ENCODE measurements at places on chromosomes 4 and X.

DNA sequence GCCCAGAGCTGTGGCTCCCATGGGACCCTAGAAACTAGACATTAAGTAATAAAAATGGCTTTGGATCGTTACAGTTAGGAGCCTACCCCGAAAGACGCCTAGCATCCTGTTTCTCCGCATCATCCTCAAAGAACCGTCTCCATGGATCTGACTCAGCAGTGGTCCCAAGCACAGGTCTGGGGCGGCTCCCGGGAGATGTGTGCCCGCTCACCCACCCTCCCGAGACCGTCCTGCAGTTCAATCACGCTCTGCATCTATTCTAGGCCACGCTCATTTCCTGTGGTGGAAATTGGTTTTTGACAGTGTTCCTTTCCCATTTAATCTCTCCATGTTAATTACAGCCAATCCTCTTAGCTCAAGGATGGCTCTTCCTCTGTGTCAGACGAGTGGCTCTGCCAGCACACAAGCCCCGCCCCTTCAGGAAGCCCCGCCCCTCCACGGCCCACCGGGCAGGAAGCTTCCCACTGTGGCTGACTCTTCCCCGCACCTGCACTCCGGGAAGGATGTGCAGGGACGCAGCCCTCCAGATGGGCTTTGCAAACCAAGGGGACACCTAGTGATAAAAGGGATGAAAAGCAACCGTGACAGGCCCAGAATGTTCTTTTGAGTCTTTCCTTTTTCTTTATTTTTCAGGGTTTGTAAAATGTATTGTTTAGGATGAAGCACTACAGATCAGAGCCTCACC lies 34.5 kb upstream of the HELT start:
- DNase-seq, result no peak

DNA sequence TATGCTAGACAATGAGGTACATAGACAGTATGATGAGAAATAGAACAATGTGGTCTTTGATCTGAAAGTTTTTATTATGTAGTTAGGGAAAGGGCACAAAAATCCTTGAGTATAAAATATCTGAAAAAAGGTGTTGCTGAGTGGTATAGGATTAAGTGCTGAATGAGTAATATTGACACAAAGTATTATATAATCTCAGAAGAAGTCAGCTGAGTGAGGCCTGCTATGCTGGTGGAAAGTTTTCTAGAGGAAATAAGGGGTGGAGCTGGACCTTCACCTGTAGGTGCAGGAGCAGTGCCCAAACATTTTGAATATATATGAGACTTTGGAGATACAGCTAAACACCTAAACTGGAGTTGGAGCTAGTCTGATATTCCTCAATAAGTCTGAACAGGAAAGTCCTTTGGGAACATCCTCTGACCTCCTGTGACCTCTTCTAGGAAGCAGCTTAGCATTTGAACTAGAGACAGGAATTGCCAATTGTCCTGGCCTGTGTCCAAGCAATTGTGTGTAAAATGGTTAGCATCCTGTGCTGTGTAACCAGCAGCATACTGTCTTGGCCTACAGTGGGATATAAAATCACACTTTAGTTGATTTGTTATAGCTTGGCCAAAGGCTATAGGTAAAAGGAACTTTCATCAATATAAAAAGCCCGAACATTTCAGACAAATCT lies 285.3 kb downstream of the ANKRD50 start:
- DNase-seq, result no peak

DNA sequence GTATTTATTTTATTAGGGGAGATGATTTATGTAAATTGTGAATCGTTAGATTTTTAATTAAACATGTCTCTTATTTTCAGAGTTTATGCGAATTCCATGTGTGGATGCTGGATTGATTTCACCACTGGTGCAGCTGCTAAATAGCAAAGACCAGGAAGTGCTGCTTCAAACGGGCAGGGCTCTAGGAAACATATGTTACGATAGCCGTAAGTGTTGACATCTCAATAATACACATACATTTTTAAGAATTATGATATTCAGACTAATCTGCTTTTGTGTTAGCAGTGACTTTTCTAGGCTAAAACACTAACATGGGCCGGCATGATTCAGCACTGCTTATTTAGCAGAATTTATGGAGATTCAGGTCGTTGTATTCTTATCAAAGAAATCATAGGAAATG lies 91.2 kb downstream of the RAP1GDS1 start:
- no peak for DNase-seq

- DNase-seq, result no peak
Measured at GRCh38 chr4:41505161-41505661, 32.7 kb upstream of the LIMCH1 start.

DNA sequence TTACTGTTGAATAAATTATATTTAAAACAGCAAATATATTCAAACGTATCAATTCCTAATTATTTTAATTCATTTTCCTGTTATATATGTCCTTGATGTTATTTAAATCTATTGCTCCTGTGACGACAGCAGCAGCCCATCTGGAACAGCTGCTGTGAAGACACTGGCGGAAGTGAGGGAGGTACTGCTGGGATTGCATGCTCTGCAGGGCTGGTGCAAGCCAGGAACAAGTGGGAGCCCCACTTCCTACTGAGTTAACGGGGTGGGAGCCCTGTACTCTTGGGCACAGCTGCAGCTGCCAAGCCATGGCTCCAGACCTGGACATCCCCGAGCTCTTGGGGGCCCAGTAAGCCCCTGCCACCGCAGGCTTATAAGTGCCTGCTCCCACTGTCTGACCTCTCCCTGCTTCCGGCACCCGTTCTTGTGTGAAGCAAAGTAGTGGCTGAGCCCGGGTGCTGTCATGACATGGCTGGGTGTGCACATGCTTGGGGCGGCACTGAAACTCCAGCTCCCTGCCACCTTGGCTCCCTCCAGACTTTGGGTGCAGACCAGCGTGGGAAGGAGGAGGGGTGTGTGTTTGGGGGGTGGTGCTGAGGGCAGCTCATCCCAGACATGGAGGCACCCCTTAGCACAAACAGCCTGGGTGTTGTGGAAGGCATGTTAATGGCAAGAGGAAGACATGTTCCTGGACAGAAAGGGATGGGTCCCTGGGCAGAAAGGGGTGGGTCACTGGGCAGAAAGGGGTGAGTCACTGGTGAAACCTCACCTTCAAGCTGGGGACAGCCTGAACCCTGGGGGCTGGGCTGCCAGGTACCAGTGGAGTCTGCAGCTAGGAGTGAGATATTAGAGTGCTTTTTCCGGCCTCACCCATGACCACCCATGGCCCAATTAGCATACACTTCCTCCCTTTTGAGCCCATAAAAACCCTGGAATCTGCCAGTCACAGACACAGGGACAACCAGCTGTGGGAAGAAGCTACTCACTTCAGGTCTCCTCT lies 1981.3 kb upstream of the IGFBP7 start:
- no peak for DNase-seq

- DNase-seq, result no peak
Measured at GRCh38 chr4:109157205-109157604, 145.3 kb downstream of the COL25A1 start.

- DNase-seq, result no peak
Measured at GRCh38 chr4:26601204-26601603, 17.3 kb downstream of the TBC1D19 start.

- no peak for DNase-seq
Measured at GRCh38 chr4:124132161-124132560, 580.4 kb downstream of the ANKRD50 start.

Measured in SJSA1 (cell line).